ENCODE measurements at places on chromosomes 4 and X.

GRCh38 chrX:1750267-1750666 lies 135.4 kb downstream of the ASMT start:
- DNase-seq = no peak

GRCh38 chr4:6929339-6929811 lies 19.7 kb downstream of the TBC1D14 start:
- DNase-seq = no peak

DNA sequence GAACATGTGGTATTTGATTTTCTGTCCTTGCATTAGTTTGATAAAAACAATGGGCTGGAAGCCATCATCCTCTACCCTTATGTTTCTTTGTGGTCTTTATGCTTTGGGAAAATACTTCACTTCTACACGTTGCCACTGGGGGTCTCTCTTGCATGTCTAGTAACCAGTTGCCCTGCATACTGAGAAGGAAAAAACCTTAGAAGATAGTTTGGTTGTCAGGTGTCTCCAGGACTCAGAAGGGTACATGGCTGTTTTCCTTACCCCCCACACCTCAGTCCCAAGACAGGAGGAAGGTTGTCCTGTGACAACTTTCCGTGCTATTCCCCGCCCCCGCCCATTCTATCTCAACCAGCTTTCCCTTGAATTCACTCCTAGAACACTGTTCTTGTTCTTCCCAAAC lies 62.1 kb upstream of the LANCL3 start:
- DNase-seq = no peak

- DNase-seq = no peak
Measured at GRCh38 chr4:109499513-109499912, 60.5 kb upstream of the MCUB start.

DNA sequence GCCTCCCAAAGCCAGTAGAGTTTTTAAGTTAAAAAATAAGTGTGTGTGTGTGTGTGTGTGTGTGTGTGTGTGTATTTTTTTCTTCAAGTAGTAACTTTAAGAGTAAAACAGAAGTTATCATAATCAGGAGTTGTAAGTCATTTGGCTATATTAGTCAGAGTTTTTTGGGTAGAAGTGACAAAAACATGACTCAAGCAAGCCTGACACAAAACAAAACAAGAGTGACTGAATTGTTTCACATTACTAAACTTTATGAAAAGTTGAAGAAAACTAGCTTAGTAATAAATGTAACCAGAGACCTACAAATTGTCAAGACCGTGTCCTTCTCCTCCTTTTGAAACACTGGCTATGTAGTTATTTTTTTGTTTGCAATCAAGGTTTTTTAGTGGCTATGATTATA lies 738.0 kb upstream of the PITX2 start:
- no peak for DNase-seq

- no peak for DNase-seq
Measured at GRCh38 chr4:156255230-156256007, 301.8 kb upstream of the CTSO start.

Measured in SW 1271 (cell line).